ENCODE measurements at places on chromosomes 7 and 10.
A peak's percentile ranks its signal among the peaks of the same experiment; 100 is the strongest.

DNA sequence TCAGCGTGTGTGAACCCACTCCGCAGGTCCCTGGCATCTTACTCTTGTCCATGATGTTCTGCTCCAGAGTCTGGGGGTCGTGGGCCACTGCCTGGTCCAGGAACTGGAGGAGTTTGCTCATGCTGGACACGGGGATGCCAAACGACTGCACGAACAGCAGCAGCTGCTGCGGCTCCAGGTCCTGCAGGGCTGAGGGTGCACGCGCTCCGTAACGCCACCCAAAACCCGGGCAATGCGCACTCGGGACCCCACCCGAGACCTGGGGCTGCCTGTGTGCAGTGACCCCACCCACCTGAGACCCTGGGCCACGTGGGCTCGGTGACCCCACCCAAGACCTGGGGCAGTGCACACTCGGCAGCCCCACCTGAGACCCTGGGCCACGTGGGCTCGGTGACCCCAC is 22.0 kb upstream of the MICALL2 start:
- DNase-seq = no peak

- no peak for DNase-seq
These were observed 130.9 kb downstream of the KCNMA1 start for GRCh38 chr10:77506517-77507200.

- no peak for DNase-seq
These were observed 18.9 kb downstream of the GBX1 start for GRCh38 chr7:151148319-151149259.

- DNase-seq = no peak
These were observed 158.7 kb upstream of the LANCL2 start for GRCh38 chr7:55206235-55207029.

GRCh38 chr10:48451969-48452878 is 145.7 kb downstream of the MAPK8 start:
- DNase-seq = no peak

DNA sequence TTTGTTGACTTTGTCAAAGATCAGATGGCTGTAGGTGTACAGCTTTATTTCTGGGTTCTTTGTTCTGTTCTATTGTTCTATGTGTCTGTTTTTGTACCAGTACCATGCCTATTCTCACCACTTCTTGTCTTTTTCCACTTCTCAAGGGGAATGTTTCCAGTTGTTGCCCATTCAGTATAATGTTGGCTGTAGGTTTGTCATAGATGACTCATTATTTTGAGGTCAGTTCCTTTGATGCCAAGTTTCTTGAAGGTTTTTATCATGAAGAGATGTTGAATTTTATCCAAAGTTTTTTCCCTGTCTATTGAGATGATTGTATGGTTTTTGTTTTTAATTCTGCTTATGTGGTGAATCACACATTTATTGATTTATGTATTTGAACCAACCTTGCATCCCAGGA is 216.7 kb upstream of the RNF32 start:
- no peak for DNase-seq

GRCh38 chr10:72323771-72324191 is 30.9 kb downstream of the DNAJB12 start:
- no peak for DNase-seq

- DNase-seq = peak; percentile 58
These were observed 4.2 kb upstream of the UPP1 start for GRCh38 chr7:48084727-48085432.

DNA sequence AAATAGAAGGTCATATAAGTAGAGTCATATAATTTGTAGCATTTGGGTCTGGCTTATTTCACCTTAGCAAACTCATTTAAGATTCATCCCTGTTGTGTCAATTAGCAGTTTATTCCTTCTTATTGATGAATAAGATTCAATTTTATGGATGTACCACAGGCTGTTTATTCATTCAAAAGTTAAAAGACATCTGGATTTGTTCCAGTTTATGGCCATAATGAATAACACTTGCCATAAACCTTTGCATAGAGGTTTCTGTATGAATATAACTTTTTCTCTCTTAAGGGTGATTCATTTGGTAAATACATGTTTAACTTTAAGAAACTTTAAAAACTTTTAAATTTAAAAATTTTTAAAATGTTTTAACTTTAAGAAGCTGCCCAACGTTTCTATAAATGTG is 66.4 kb downstream of the CPED1 start:
- DNase-seq = no peak

- no peak for DNase-seq
These were observed 158.0 kb downstream of the CAMK1D start for GRCh38 chr10:12507165-12507850.

DNA sequence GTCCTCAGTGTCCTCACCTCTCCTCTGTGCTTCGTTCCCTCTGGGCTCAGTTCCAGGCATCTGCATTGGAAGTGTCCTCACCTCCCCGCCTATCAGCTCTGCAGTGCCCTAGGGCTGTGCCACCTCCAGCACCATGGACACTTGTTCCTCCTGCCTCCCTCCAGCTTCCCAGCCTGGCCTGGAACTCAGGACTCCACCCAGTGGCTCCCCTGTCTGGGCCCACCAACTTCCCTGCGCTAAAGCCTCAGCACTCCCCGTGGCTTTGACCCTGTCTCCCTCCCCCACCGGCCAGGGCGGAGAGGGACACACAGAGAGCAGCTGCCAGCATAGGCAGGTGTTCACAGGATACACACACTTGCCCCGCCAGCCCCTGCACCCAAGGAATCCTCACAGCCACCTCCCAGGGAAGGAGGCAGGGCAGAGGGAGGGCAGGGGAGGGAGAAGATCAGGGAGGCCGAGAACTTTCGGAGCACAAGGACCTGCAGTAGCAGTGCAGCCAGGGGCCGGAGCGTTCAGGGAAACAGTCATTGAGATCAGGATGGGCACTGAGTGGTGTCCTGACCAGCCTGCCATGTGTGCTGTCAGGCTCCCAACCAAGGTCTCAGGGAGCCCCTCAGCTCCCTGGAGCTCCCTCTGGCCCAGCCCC is 31.3 kb downstream of the ANXA8 start:
- DNase-seq = no peak

- DNase-seq = no peak
These were observed 196.9 kb upstream of the CDCA7L start for GRCh38 chr7:22142572-22142971.

GRCh38 chr10:125063256-125063925 is 97.0 kb downstream of the CTBP2 start:
- DNase-seq = no peak

DNA sequence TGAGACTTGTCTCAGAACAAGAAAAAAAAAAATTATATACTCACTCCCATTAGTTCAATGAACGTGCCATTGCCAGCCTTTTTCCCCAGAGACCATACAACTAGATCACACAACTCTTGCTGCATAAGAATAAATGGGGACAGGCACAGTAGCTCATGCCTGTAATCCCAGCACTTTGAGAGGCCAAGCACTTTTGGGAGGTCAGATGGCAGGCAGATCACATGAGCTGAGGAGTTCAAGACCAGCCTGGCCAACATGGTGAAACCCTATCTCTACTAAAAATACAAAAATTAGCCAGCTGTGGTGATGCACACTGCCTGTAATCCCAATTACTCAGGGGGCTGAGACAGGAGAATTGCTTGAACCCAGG is 13.6 kb downstream of the PDLIM1 start:
- DNase-seq = no peak

DNA sequence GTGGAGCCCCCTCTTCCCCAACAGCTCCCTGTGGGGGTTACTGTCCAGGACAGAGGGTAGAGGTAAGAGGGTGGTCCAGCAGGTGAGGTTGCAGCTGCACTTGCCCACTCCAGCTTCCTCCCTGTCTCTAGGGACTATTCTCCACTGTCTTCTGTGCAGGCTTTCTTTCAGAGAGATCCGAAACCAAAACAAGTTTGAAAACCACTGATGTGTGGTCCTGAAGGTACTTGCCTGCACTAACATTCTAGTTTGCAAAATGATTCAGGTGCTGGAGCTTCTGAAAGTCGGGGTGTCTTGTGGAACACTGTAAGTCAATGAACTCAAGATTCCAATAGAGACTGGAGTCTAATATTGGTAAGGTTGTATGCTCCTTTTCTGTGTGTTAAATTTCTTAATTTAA is 63.1 kb downstream of the BLNK start:
- no peak for DNase-seq

DNA sequence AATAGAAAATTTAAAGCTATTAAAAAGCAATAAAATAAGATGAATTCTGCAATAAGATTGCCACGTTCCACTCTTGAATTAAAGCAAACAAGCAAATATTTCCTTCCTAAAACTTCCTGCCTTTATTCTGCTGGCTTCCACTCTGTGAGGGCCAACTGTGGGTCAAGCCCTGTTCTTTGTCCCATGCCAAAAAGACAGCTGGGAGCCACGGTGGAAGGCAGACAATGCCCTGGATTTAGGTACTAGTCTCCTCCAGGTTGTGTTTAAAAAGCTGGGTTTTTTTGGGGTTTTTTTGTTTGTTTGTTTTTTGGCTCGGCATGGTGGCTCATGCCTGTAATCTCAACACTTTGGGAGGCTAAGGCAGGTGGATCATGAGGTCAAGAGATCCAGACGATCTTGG is 39.1 kb downstream of the LRRTM3 start:
- no peak for DNase-seq

DNA sequence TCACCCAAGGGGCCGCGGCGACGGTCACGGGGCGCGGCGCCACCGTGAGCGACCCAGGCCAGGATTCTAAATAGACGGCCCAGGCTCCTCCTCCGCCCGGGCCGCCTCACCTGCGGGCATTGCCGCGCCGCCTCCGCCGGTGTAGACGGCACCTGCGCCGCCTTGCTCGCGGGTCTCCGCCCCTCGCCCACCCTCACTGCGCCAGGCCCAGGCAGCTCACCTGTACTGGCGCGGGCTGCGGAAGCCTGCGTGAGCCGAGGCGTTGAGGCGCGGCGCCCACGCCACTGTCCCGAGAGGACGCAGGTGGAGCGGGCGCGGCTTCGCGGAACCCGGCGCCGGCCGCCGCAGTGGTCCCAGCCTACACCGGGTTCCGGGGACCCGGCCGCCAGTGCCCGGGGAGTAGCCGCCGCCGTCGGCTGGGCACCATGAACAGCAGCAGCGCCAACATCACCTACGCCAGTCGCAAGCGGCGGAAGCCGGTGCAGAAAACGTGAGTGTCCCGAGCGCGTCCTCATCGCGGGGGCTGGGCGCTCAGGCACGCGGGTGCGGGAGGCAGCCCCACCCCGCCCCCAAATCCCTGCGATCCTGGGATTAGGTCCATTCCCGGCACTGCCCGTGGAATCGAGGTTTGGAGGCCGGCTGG is 509 bp downstream of the AHR start:
- peak; percentile 44 for DNase-seq

DNA sequence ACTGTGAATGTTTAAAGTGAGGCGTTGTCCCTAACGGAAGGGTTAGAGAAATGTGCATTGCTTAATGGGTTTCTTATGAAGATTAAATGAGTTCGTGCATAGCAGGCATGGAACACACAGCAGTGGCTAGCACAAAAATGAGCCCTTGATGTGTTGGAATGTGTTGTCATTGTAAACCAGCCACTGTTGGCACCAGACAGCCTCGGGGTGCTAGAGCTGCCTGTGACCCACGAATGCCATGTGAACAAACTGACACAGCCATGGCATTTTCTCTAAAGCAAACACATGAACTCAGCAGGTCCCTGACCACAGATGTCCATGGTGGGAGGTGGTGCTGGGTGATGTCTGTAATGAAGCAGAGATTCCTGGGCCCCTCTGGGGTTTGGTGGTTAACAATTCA is 111.1 kb upstream of the DPP6 start:
- no peak for DNase-seq

DNA sequence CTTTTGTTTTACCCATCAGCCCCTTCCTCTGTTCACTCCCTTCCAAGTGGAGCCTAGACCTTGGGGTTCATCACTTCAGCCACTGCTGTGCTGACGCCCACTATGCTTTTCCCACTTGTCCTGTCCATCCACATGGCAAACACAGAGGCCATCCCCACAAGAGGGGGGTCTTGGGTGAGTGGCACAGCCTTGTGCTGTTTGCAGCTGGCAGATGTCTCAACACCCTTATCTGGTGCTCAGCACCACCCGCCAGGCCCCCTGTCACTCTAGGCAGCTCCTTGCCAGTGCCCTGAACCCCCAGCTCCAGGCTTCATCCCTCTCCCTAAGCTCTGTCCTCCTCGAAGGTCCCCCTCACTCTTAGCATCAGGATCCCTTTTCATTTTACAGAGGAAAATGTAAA is 13.1 kb downstream of the BLVRA start:
- no peak for DNase-seq

DNA sequence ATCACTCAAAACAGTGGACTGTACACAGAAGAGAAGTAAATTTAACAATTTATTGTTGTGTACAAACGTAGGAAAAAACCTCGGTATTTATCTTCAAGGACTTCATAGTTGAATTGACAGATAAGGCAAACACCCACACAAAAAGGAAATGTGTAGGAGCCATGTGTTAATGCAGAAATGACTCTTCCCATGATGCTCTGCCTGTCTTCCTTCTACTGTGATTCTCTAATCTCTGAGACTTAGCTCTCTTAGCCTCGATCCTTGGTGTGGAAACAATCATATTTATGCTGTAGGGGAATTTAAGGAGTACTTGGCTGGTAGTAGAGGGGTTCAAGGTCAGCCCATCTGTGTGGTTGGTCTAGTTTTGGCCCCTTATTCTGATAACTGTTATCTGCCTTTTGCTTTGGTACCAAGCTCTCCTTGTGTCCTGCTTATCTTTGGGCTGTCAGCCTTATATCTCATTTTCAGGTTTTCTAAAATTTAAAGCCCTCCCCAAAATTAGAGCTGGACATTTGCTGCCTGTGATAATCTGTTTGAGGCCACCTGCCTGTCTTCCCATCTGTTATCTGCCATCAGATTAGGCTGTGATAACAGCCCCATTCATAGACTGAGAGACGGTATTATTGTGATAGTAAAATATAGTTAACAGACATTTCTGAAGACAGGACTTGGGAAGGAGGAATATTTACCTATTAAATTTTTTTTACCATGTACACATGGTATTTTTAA is 81.7 kb downstream of the GPR85 start:
- no peak for DNase-seq

DNA sequence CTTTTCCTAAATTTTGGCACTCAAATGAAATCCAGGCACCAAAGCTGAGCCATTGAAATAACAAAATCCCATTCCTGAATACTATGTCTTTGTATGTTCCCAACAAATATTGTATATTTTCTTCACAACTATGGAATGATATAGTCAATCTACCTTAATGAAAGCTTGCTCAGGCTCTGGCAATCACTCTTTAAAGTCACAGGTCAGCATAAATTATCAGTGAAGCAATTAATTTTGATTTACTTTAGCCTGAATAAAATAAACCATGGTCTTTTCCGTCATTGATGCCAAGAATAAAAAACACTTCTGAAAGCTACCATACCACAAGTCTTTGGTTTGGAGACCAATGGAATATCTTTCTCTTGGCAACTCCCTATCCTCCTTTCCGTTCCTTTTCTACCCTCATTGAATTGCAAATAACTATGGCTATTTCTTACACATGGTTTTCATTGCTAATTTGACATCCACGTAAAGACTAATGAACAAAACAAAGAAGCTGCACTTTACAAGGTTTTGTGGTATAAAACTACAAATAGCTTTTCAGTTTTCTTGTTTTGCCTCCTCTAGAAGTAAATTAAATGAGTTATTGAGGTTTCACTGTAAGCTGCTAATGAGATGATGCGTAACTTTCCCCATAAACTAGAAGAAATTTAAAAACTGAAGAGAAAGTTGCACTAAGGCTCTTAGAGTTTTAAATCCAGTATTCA is 166.6 kb downstream of the TAX1BP1 start:
- no peak for DNase-seq

- no peak for DNase-seq
These were observed 41.2 kb upstream of the ACSL5 start for GRCh38 chr10:112332509-112333228.

- DNase-seq = peak; percentile 34
These were observed 248.9 kb downstream of the COBL start for GRCh38 chr7:51067757-51068156.

GRCh38 chr7:46705386-46706255 is 784.5 kb upstream of the IGFBP3 start:
- DNase-seq = no peak

GRCh38 chr7:30354791-30355190 is 70.4 kb downstream of the ZNRF2 start:
- no peak for DNase-seq

All from stimulated activated CD4-positive, alpha-beta T cell treated with anti-CD3 and anti-CD28 coated beads, Interleukin-1b, Interleukin-23, amount 100 ng/mL, for 4 hours (primary cell).